ENCODE measurements at places on chromosomes 5 and 9.

- no peak for DNase-seq
These were observed 35.8 kb upstream of the TLX3 start for GRCh38 chr5:171272996-171273970.

GRCh38 chr9:107483666-107484065 lies 5.9 kb downstream of the KLF4 start:
- DNase-seq = no peak

DNA sequence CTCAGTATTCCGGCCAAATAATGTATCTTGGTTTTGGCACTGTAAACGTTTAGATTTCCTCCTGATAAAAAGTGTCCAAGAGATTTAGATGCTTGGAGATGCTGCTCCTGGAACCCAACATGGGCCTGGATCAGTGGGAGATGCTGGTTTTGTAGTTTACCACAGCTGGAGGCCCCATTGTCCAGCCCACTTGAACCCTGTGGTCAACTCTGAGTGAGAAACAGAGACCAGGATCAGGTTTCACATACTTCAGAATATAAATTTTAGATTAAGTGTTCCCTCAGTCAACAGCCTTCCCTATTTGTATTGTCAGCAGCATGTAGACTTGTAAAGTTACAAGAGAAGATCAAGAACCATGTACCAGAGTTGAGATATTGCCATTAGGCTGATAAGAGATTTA lies 144.7 kb upstream of the C9orf72 start:
- no peak for DNase-seq

DNA sequence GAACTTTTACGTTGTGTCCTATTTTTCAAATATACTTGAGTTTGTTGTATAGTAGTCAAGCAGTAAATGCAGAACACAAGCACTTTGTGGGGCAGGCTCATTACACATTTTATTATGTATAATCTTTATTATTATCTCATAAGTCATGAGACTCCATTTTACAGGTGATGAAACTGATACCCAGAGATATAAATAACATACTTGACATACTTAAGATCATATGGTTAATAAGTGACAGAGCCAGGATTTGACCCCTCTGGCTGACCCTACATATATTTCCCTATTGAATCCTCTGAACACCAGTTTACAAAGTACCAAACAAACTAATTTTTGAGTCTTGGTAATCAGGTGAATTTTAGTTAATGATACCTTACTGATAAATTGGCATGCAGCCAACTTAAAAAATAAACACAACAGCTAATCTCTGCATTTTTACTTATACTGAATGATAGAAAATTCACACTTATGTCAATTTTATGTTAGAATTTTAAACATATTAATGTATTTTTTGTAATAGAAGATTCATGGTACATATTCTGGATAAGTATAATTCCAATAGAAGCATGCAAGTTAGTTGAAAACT lies 305.0 kb upstream of the MEF2C start:
- DNase-seq = no peak

GRCh38 chr9:7871977-7872730 lies 72.6 kb upstream of the DMAC1 start:
- no peak for DNase-seq

DNA sequence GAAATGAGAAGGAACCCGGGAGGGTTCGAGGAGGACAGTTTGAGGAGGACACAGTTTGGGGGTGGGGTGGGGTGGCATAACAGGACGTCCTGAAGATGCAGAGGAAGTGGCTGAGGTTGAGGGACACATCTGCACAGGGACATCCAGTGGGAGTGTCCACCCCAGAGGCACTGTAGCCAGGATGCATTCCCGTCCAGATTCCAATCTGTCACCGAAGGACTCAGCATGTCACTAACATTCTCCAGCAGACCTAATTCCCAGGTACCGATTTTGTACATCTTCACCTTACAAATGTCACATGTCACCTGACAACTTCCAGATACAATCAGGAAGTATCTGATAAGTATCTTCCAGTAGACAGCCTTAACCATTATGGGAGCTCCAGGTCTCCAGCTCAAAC lies 42.6 kb downstream of the EPB41L4B start:
- DNase-seq = no peak

- no peak for DNase-seq
These were observed 1590.2 kb downstream of the EFNA5 start for GRCh38 chr5:106080535-106080934.

DNA sequence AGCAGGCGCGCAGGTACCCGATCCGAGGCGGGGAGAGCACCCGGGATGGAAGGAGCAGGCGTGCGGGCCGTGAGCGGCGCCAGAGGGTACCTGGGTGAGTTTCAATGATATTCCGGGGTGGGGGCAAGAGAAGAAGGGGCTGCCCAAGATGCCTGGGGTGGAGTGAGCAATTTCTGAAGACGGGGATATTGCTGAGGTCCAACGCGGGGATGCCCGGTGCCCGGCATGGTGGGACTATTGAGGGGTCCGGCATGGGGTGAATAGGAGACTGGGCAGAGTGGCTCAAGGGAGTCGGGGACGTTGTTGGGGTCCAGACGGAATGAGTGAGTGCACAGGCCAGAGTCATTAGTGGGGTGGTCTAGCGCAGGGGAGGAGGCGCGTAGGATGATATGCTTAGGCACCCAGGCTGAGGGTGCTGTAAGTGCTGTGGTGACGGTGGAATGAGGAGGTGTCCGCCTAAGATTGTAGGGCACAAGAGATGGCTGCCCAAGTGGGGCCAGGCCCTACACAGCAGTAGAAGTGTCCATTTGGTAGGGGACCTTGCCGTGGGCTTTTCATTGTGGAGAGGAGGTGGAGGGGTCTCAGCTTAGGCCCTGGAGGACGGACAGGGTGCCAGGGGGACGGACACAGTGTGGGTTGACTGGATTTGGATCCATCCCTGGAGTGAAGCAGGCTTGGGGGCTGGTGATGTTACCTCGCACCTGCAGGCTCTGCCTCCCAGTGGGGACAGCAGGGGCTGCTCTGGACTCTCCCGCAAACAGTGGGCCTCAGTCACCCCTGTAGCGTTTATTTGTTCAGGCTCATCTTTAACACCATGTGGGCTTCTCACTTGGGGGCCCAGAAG lies 719 bp downstream of the MIGA2 start:
- DNase-seq = no peak

DNA sequence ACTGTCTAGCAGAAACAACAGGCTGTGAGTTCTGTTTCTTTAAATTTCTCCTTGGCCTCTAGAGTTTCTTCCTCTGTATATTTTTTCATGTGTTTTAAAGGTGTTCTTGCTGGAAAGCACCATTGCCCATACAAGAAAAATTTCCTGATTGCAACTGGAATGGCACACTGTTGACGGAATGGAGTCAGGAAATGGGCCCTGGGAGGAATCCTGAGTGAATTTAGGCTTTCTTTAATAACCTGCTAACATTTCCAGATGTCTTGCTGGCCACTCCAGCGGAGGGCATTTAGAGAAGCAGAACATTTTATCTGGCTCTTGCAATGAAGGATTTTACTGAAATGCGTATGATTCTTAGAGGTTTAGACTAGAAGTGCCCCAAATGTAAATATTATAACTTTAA lies 736.3 kb downstream of the TAF11L14 start:
- DNase-seq = no peak

- DNase-seq = no peak
These were observed 173.9 kb downstream of the HSPA4 start for GRCh38 chr5:133225671-133226152.

DNA sequence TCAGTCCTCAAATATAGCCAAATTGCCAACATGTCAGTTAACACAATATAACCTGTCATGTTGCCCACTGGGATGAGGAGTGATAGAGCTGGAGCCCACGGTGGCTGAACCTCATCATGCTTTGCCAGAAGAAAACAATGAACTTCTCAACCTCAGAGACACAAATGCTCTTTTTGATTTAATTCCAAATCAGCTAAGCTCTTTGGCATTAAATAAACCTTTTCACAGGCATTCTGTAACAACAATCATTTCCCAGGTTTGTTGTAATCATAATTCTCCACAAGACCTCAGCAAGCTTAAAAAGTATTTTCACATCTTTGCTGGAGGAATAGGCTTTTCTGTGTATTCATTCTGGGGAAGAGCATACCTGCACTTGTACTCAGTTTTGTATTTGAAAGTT lies 830.9 kb downstream of the MAT2B start:
- DNase-seq = no peak

GRCh38 chr9:120642129-120642770 lies 62.3 kb upstream of the CDK5RAP2 start:
- no peak for DNase-seq

GRCh38 chr5:87300176-87300575 lies 32.5 kb downstream of the RASA1 start:
- no peak for DNase-seq

DNA sequence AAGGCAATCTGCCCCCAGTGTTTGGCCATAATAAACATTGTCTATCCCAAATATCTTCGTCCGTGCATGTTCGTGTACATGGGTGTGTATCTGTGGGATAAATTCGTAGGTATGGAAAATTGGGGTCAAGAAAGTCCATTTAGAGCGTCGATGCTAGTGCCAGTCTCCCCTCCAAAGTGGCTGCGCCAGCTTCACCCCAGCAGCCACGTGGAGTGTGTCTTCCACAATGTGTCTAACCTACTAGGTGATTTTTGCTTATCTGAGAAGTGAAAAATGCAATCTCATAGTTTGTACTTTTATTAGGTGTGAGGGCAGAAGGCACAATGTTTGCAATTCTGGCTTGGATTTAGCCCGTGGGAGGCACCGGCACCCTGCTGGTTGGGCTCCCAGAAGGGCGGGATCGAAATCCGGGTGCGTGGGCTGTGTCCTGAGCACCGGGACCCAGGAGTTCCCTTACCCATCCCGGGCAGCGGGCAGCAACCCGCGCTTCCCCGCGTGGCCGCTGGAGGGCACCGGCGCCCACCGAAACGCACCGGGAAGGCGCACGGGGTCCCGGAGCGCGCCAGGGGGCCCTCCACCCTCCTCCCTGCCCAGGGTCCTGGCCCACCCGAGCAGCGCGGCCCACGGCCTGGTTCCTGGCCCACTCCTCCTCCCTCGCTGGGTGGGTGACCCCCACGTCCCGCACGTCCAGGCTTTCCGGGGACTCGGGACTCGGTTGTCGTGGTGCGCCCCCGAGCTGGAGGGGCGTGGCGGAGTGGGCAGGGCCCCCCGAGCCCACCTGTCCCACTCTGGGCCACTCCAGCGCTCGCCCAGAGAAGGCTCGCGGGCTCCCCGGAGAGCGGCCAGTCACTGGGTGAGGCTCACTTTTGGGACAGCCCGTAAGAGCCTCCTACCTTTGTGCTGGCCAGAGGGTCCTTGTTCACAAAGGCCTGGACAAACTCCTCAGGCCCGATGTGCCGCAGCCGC lies 55.4 kb upstream of the RNF130 start:
- DNase-seq = no peak

DNA sequence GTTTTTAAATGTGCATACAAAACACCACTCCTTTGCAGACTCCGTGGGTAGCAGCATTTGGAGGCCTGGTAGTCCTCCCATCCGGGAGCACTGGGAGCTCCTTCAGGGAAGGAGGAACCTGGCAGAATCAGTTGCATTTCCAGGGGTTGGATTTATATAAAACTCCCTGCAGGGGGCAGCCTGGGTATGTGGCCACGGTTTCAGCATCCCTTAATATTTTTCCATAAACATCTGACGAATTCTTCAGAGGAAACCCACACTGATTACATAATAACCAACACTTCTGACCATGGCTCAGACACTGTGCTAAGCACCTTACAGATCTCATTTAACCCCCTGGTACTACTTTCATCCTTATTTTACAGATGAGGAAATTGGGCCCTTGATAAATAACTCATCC lies 6.1 kb upstream of the AFAP1L1 start:
- no peak for DNase-seq

GRCh38 chr9:20623021-20623747 lies 885 bp upstream of the MLLT3 start:
- DNase-seq = peak; percentile 31

DNA sequence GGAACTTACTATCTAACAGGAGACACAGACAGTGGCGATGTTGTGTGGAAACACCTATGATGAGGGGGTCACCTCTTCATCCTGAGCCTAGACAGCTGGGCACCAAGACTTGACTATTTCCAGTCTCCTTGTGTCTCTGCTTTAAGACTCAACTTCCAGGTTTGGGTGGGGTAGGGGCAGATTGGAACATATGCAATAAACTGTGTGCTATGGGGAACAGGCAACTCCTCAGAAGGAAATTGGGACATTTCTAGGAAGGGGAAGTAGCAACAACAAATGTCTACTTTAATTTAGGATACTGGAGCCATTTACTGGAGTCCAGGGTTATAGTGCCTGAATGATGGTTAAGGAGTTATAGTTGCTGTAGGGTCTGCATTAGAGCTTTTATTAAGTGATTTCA lies 57.3 kb downstream of the FGF18 start:
- no peak for DNase-seq

GRCh38 chr9:100466829-100467221 lies 6.1 kb upstream of the TMEFF1 start:
- no peak for DNase-seq

DNA sequence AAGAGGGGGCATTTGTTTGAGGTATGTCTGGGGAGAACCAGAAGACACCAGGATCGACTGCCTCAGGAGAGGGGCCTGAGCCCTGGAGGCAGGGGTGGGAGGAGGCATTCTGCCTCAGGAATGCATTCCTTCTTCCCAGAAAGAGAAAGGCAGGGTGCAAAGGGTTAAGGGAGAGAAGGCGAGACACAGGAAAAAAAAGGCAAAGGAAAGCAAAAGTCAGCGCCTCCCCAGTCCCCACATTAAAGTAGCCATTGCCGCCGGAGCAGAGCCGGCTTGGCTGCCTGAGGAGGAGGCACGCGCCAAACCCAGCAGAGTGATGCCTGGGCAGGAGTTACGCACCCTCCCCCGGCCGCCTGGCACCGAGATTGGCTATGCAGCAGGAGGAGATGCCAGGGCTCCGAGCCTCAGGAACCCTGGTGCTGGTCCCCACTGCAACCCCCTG lies 123.8 kb upstream of the PHYKPL start:
- no peak for DNase-seq

DNA sequence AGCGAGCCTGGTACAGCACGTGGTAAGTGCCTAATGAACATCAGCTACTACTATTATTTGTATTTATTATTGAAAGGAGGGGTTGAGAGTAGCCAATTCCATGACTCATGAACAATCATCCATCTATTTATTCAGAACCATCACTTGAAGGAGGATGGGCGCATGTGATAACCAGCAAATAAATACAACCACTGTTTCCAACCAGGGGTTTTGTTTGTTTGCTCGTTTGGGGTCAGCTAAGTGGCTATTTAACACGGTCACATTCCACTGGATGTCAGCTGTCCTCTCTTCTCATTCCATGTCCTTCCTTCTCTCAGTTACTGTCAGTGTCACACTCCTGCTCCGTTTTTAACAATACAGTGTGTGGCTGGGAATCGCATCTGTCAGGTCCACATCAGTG lies 8.6 kb downstream of the RAPGEF1 start:
- DNase-seq = no peak

- DNase-seq = no peak
These were observed 288.9 kb downstream of the RAB3C start for GRCh38 chr5:58871648-58872242.

- no peak for DNase-seq
These were observed 653 bp upstream of the HNRNPH1 start for GRCh38 chr5:179623906-179624741.

DNA sequence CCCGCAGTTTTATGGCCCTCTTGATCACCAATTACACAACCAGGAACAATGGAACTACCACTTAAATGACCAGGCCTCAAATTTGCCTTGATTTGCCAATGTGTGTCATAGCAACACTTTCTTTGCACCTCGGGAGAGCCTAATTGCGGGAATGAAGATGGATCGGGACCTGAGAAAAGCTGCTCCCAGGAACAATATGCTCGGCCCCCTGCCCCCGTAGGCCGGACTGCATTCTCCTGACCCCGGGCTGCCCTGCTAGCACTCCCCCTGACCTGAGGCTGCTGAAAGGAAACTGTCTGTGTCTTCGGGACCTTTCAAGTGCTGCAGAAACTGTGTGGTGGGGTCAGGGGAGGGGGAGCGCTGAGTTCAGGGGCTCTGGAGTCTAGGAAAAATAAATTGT lies 294.3 kb upstream of the IRX1 start:
- no peak for DNase-seq
